ENCODE measurements at places on chromosomes 11 and 22.

GRCh38 chr11:20443596-20443995 is 56.1 kb downstream of the PRMT3 start:
- peak; percentile 15 for DNase-seq

- no peak for DNase-seq
Observed at GRCh38 chr11:33906484-33907186, 14.8 kb upstream of the LMO2 start.

DNA sequence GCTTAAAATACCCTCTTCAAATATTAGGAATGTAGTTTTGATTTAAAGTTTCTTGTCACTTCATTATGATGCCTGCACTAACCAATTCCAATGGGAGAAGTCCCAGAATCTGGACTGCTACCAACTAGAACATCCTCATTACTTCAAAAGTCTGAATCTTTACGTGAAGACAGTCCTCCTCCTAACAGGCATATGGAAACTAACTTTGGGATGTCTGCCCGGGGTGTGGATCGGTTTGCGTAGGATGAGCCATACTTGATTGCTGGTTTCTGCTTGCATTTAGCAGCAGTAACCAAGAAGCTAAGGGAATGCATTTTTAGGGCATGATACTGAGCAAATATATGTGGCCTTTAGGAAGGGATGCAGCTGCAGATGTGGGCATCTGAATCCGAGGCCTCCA is 177.1 kb downstream of the LRRC4C start:
- no peak for DNase-seq

DNA sequence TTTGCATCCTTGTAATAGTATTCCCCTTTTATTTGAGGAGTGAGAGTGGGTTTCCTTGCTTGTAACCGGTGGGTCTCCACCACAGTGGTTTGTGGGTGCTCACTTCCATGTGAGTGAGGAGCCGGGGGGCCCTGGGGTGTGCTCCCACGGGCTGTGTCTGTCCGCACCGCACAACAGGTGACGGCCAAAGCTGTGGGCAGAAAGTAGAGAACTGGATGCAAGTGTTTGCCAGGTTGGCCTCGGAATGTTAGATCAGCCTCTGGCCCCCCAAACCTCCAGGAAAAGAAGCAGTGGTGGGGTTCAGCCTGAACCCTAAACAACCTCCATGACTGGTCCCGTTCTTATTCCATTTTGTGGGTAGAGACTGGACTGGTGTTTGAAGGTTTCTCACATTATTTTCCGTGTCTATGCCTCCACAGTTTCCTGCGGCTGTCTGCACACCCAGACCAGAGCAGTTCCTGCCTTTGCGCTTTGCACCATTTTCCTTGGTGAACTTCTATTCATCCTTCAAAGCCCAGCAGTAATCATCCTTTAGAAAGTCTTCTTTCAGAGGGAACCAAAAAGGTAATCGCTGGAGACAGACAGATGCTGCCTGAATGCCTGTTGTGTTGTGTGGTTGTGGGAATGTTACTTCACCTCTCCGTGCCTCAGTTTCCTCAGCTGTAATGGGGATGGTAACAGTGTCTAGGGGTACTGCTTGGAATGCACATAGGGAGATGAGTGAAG is 77.2 kb downstream of the MYEOV start:
- DNase-seq: no peak

DNA sequence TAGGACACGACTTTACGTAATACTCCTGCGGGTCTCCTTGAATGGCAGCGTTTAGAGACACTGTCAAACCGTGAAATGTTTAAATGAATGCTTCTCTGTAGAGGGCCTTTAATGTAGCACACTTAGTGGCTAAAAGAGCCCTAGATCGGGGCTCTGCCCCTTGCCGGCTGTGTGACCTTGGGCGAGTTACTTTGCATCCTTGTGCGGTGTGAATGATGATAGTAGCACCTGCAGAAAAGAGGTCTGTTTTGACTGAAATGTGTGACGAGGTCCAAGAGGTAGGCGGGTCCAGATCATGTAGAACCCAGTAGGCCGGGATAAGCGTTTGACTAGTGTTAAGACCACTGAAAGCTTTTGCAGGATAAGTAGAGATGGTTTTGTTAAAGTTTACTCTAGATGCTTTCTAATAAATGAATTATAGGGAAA is 866 bp downstream of the MED17 start:
- no peak for DNase-seq

GRCh38 chr11:126413843-126414405 is 58.4 kb downstream of the ST3GAL4 start:
- DNase-seq: no peak

- no peak for DNase-seq
Observed at GRCh38 chr11:4459500-4459899, 10.4 kb downstream of the OR52K2 start.

DNA sequence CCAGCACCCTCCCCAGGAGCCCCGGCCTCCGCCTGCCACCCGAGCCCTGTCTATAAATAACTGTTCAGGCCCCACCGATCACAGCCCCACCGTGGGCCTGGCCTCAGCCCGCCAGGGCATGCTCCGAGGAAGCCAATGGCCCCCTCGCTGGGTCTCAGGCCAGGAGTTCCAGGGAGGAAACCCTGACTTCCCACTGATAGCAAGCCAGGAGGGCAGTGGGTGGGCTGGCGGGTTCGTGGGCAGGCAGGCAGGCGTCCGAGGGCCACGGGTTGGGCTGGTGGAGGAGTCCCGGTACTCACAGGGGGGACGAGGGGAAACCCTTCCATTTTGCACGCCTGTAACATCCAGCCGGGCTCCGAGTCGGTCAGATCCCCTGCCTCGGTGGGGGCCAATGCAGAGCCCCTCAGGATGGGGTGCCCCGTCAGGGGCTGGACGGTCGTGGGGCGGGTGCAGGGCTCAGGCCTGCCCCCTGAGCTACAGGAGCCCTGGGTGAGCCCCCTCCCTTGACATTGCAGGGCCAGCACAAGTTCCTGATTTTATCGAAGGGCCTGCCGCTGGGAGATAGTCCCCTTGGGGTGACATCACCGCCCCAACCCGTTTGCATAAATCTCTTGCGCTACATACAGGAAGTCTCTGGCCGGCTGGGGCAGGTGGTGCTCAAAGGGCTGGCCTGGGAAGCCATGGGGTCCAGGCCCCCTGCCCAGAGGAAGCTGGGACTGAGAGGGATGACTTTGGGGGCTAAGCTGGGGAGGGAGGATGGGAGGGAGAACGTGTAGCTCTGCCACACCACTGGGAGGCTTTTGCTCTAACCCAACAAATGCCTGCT is at the start of gene SPI1:
Gene SPI1 (minus strand): TSS at position 538 of the 826 bp plus-strand sequence. CDS start 194 bp downstream, at position 344.
- DNase-seq: no peak

GRCh38 chr22:40588726-40589125 is 47.8 kb downstream of the MRTFA start:
- no peak for DNase-seq

DNA sequence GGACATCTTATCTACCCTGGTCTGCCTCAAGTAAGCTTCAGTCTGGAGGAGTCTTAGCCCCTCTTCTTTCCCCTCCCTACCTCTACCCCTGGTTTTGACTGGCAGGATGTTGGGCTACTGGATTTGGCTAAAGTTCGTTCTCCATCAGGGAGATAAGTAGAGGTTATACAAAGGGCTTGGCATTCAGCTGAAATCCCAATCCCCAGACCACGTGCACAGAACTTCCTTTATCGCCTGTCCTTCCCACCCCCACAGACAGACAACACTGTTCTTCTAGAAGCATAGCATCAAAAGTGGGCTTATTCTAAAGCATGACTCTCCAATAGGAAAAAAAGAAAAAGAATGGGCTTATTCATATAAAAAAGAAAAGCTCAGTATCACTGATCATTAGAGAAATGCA is 7.8 kb downstream of the PRG3 start:
- DNase-seq: no peak

DNA sequence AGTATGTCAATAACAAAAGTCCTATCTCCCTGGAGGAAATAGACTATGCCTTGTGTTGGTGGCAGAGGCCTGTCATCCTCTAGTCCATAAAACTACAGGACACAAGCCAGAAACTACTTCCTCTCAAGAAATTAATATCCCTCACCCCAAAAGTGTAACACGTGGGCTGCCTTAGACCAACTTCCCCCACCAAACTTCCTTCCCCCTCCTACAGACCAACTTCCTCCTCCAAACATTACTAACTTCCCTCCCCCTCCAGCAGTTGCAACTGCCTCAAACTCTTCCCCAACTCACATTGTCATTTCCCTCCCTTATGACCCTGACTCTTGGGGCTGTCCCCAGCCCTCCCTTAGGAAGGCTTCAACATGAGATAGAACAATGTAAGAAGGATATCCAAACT is 6.3 kb downstream of the OR52K2 start:
- no peak for DNase-seq

- no peak for DNase-seq
Observed at GRCh38 chr11:112380464-112380863, 119.8 kb upstream of the PLET1 start.

DNA sequence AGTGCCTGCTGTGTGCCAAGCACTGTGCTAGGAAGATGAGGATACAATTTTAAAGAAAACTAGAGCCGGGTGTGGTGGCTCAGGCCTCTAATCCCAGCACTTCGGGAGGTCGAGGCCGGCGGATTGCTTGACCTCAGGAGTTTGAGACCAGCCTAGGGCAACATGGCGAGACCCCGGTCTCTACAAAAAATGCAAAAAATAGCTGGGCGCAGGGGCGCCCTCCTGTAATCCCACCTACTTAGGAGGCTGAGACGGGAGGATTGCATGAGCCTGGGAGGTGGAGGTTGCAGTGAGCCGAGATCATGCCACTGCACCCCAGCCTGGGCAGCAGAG is 8.3 kb downstream of the TPBGL start:
- DNase-seq: no peak

DNA sequence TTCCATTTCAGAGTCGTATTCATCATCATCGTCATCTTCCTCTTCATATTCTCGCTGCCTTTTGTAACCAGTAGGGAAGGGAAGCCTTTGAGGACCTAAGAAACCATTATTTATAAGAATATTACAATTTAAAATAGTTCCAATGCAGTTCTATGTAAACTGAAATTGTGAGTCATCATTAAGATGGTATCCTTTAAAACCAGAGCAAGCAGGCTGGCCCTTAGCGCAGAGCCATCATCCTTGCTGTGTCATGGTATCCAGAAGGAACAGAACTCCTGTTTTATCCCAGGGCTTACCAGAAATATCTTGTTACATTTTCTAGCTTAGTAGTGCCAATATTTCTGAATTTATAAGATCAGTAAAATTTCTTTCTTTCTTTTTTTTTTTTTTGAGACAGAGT is 12.8 kb downstream of the MISFA start:
- no peak for DNase-seq

DNA sequence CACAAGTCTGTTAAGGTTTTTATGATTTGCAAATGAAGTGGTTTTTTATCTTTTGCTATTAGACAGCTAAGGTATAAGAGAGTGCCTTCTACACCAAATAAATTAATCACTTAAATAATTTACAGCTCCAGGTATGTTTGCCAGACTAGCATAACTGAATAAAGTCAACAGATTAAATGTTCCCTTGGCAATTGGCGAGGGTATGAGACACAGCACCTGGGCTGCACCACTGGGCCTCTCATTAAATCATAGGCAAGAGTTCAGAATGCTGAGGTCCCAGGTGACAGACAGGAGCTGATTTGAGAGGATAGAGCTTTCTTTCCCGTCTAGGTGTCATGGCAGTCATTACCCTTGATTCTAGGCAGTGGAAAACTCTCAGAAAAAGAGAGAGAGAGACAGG is 62.6 kb upstream of the WT1 start:
- no peak for DNase-seq

- DNase-seq: no peak
Observed at GRCh38 chr22:45758603-45759002, 87.0 kb downstream of the ATXN10 start.

DNA sequence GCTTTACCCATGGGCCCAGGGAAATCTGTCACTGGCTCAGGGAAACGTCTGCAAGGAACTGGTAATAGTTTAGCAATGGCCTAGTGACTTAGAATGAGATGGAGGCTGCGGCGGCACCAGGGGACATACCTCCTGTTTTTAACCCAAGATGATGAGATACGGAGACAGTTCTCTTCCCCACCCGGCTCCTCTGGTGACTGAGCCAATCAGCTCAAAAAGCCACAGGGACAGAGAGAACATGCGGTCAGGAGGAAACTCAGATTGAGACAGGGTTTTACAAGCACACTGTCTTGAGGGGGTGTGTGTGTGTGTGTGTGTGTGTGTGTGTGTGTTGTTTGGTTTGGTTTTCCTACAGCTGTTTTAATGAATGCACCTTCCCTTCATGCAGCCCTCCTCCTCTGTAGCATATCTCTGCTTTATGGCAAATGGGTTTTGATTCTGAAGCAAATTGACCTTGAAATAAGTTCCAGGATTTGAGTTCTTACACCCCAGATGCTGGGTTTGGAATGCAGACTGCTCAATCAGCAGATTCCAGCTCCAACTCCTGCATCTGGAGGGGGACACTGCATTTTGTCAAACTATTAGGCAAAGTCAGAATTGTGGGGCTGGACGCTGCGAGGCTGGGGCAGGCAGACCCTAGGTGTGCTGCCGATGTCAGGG is 246.2 kb downstream of the NTM start:
- DNase-seq: no peak

- DNase-seq: no peak
Observed at GRCh38 chr11:20488352-20488751, 100.8 kb downstream of the PRMT3 start.

- no peak for DNase-seq
Observed at GRCh38 chr11:11894486-11894885, 52.7 kb downstream of the USP47 start.

- DNase-seq: no peak
Observed at GRCh38 chr11:69511358-69512055, 30.0 kb downstream of the LINC01488 start.

- no peak for DNase-seq
Observed at GRCh38 chr11:65700399-65700798, 11.7 kb upstream of the KAT5 start.

DNA sequence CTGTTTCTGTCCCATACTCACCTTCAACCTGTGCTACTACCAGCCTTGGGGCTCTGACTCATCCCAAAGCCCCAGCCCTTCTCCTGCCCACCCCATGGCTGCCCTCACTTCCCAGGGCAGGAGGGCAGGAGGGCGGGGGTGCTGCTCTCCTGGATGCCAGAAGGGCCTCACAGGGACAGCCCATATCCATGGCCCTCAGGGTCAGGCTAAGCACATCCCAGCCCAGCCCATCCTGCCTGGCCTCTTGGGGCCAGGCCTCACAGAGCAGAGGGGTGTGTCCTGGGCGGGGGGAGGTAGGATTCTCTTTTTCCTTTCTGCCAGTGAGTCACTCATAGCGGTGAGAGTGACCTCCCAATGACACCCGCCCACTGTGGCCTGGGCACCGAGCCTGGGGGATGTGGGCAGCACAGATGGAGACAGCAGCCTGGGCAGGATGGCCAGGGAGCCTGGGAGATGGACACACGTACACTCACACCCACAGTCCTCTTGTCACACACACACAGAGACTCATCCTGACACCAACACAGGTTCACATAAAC is 2.4 kb downstream of the LTBP3 start:
- no peak for DNase-seq

GRCh38 chr22:36405221-36405661 is 17.5 kb upstream of the MYH9 start:
- DNase-seq: no peak
